Activated CD4-positive, alpha-beta memory T cell treated with anti-CD3 and anti-CD28 coated beads, Interleukin-2, amount 10 ng/mL, durations not matched to agents 7 days and 5 days (primary cell): ENCODE measurements at places on chromosomes 5 and 9.

DNA sequence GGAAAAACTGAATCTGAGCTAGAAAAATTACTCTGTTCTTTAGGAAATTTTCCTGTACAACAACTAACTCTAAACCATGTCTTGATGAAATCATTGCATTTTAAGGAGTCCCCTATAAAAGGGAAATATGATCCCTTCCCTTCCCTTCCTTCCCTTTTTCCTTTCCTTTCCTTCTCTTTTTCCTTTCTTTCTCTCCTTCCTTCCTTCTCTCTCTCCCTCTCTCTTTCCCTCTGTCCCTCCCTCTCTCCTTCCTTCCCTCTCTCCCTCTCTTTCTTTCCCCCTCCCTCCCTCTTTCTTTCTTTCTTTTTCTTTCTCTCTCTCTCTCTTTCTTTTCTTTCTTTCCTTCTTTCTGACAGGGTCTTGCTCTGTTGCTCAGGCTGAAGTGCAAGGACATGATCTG lies 42.2 kb upstream of the MYO10 start:
- H3K27me3 ChIP-seq = no peaks in the 10 kb centered on the region
- no peak overlapping the region for H3K4me3 ChIP-seq
- H3K27ac ChIP-seq = no peak overlapping the region
- no peak for DNase-seq
- H3K4me1 ChIP-seq = no peaks in the 10 kb centered on the region
- no peaks in the 10 kb centered on the region for H3K36me3 ChIP-seq

GRCh38 chr5:133842846-133843611 lies 125.4 kb downstream of the C5orf15 start:
- no peaks in the 10 kb centered on the region for H3K36me3 ChIP-seq
- H3K4me1 ChIP-seq = peaks cover 4% of the 10 kb centered on the region
- no peak for DNase-seq
- H3K27me3 ChIP-seq = peaks cover 14% of the 10 kb centered on the region
- no peak overlapping the region for H3K4me3 ChIP-seq

- H3K4me1 ChIP-seq = no peaks in the 10 kb centered on the region
- H3K27ac ChIP-seq = no peak overlapping the region
- H3K27me3 ChIP-seq = no peaks in the 10 kb centered on the region
- no peaks in the 10 kb centered on the region for H3K36me3 ChIP-seq
- DNase-seq = no peak
Observed at GRCh38 chr5:84403773-84404172, 19.1 kb upstream of the EDIL3 start.

DNA sequence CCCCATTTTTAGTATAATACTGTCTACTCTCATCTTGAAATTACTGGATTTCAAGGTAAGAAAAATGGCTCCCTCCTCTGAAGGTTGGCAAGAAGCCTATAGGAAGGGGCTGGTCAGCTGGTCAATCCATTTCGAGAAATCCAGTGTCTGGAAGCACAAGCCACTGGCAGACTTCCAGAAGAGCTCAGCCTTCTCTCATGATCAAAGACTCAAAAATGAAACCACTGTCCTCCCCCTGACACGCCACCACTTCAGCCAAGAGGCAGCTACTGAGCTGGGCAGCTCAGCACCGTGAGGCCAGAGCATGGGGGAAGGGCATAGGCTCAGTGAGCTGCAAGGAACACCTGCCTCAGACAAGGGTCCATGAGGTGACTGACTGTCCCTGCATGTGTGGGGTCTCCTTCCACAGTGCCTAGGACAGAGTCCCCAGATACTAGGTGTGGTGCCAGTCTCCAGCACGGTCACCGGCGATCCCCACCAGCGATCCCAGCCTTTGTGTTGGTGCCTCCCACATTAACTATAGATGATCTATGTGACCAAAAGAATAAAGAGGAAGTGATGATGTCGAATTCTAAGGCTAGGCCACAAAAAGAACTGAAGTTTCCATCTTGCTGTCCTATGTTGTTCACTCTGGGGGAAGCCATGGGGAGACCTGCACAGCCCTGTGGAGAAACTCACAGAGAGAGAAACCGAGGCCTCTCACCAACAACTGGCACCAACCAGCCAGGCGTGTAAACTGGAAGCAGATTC lies 100.1 kb upstream of the LRRTM2 start:
- peaks cover 3% of the 10 kb centered on the region for H3K36me3 ChIP-seq
- H3K4me1 ChIP-seq = peaks cover 17% of the 10 kb centered on the region
- H3K27ac ChIP-seq = no peak overlapping the region
- no peaks in the 10 kb centered on the region for H3K27me3 ChIP-seq
- DNase-seq = no peak

- no peak overlapping the region for H3K27ac ChIP-seq
- DNase-seq = no peak
Observed at GRCh38 chr9:134346151-134346550, 19.9 kb downstream of the RXRA start.

GRCh38 chr5:56501781-56502557 lies 268.8 kb upstream of the ANKRD55 start:
- no peak overlapping the region for H3K4me3 ChIP-seq
- H3K27ac ChIP-seq = no peak overlapping the region
- H3K4me1 ChIP-seq = peaks cover 13% of the 10 kb centered on the region

DNA sequence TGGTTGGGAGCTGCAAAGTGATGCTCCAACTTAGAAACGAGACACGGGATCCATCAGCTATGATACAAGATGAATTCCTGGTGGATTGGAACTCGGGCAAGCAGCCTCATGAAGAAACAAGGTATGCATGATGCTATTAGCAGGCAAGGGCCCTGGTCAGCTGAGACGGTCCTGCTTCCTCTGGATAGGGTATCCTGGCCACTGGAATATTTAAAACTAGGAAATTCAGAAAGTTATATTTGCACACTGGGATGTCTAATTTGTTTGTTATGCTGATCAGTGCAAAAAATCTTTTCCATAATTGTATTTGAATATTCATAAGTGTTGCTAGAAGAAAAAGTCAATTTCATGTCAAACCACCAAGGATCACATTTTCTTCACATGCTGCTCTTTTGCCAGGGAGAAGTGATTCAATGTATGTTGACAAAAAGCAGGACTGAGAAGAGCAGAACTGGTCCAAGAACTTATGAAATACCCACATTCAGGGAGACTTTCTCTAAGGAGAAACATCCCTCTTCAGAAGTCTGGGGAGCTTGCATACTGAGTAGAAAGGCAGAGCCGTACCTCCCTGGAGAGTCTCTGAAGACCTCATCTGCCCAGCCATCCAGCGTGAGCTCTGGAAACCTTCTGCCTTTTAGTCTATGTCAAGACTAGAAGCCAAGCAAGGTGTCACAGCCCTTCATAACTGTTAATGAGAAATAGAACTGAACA lies 6.7 kb upstream of the NXNL2 start:
- H3K27me3 ChIP-seq = peaks cover 21% of the 10 kb centered on the region
- H3K4me1 ChIP-seq = peaks cover 3% of the 10 kb centered on the region
- no peak overlapping the region for H3K27ac ChIP-seq

- DNase-seq = no peak
- H3K27me3 ChIP-seq = no peaks in the 10 kb centered on the region
- H3K4me1 ChIP-seq = peaks cover 7% of the 10 kb centered on the region
- no peak overlapping the region for H3K27ac ChIP-seq
- no peaks in the 10 kb centered on the region for H3K36me3 ChIP-seq
Observed at GRCh38 chr9:134564431-134565170, 77.0 kb upstream of the COL5A1 start.
